Hippocampal formation (tissue), 2 donors: ENCODE measurements at places on chromosomes 13 and 19.

DNA sequence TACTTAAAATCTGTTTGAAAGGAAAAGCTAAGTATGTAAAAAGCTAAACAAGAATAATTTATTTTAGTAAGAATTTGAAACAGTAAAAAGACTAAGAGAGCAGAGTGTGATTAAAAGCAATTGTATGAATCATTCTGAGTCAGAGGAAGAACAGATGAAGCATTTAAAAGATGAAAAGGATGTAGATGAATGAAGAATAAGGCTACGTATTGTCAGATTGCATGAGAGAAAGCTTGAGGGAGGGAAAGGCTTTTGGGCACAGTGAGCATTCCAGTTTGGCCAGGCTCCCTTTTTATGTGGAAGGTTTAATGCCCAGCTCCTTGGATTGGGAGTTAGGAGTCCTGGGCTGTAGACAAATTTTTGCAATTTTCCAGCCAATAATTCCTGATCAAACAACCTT is 117.7 kb downstream of the FREM2 start:
- no peak for DNase-seq

DNA sequence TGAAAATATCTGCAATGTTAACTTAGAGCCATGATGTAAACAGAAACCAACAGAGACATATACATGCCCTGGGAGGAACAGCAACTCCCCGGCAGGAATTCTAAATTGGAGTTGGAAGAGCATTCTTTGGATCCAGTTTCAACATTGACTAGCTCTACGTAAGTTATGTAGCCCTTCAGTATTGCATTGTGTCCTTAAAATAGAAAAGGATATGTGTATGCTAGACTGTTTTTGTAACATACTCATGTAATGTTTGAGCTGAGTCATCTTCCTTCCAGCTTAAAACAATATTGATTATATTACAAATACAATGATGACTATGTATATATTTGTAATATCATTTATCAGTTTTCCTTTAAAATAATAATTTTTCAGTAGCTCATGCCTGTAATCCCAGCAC is 1422.2 kb upstream of the PCDH20 start:
- no peak for DNase-seq

DNA sequence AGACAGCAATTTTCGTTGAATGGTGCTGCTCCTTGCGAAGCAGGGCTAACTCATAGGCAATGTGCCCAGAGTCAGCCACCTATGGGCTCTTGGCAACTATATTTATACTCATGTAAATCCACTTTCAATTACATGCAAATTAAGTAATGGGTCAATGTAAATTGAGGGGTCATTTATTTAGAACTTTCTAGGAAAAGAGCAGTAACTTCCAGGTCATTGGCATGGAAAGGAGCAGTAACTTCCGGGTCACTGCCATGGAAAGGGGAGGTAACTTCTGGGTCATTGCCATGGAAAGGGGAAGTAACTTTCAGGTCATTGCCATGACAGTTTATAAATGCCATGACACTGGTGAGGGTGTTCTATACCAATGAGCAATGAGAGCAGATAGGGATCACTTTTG is 11.6 kb downstream of the KLK4 start:
- no peak for DNase-seq

GRCh38 chr19:46970815-46971214 is 48.8 kb upstream of the NPAS1 start:
- DNase-seq: no peak

DNA sequence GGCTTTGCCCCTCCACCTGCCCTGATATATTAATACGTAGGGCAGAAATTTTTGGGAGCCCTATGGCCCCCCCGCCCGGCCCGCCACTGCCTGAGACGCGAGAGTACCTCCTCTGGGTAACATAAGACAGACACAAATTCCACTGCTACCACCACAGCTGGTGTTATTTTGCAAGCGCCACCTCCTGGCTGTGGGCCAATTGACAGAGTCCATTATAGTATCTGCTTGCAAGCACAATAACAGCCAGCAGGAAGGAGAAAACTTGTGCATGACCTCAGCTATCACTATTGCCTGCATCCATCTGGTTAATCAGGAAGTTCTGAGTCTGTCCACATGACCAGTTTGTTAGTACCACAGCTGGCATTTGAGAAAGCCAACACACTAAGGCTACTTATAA is 25.3 kb upstream of the OR10H2 start:
- no peak for DNase-seq

DNA sequence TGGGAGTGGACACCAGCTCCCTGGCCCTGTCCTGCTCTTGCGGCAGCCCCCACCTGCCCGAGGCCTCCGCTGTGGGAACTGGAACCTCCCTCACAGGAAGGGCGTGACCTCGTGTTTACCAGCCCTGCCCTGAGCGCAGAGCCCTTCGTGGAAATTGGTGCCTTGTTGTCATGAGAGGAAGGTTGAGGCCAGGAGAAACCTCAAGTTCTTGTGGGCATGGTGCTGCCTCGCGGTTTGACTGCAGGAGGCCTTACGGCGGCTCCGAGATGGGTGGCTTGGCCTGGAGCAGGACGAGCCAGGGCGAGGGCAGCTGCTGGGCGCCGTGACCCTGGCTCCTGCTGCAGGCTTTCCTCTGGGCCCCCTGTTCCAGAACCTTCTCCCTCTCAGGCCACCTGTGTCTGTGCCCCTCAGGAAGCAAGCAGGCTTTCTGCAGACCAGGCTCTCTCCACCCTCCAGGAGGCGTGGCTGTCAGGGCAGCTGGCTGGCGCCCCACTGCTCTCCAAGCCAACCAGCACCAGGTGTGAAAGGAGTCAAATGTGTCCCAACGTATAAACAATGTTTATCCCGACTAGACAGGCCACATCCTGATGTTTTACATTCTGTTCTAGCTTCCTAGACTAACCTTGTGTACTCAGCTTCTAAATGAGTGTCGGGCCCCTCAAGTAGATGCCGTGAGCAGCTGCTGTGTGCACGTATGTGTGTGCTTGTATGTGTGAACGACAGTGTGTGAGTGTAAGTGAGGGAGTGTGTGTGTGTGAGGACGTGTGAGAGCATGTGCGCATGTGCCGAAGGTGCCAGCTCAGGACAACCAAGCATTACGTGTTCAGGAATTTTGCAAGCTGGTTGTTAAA is 10.4 kb upstream of the RASA3 start:
- DNase-seq: no peak

DNA sequence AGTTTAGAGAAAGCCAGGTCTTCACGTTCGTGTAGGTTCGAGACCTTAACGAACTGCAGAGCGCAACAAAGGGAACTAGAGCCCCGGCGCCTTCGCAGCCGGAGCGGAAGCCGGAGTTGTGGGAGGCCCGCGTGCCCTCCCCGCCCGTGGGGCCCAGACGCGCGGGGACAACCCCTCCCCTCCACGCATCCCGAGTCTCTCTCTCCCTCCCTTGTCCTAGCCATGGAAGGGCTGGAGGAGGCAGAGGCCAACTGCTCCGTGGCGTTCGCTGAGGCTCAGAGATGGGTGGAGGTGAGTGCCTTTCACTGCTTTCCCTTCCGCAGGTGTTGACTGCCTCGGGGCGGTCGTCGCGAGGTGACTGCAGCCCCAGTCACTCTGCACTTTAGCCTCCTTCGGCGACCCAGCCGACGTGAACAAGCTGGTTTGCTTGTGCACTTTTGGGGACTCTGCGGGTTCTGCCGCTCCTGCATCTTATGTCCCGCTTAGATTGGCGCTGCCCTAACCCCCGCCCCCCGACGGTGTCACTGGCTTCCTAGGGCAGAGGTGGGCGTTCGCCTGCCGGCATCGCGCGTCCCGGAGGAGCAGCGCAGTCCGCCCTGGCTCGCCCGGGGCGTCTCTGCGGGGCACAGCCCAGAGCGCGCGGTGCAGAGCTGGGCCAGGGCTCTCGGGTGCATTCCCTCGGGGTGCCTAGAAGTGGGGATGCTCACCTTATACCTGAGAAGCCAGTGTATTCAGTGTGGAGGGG is 478 bp downstream of the LMO7 start:
- no peak for DNase-seq

DNA sequence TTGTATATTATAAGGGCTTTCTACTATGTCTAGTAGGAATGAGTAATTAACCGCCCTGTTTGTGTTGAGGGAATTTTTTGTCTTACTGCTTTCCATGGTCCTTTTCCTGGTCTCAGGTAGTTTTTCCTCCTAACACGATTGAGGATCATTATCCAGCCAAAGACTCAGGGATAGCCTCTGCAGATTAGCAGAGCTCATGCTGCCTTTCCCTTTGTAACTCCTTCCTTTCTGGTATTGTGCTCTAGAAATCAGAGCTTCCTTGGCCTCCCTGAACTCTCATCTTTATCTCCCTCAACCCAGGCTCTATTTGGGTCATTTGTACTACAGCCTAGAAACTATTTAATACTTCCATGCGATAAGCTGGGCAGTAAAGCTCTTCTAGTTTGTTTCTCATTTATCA is 142.1 kb downstream of the PDS5B start:
- no peak for DNase-seq

DNA sequence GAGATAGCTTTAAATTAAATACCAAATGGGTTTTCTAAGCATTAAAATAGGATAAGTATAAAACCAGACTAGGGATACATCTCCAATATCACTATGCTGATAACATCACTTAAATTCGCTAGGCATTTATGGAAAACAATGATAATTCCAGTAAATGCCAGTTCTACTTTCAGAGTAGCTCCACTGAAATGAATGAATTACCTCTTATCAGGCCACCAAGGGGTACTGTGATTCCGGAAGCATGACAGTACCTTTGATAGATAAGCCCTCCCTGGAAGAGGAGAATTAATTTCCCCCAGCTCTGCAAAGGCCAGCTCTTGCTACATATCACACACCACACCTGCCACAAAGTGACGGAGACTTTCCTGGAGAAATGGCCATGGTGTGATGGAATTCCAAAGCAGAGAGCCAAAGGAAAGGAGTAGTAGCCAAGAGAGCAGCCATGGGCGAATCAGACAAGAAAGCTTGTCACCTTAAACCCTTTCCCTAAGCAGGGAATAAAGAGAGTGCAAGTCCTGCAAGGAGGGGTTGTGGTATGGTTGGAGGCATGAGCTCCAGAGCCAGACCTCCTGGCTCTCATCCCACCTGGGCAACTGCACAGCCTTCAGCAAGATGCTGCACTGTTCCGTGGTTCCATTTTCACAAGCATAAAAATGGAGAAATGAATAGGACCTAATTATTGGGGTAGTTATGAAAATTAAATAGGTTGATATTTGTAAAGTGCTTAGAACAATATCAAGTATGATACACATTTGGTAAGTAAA is 423.1 kb downstream of the FGF14 start:
- no peak for DNase-seq

DNA sequence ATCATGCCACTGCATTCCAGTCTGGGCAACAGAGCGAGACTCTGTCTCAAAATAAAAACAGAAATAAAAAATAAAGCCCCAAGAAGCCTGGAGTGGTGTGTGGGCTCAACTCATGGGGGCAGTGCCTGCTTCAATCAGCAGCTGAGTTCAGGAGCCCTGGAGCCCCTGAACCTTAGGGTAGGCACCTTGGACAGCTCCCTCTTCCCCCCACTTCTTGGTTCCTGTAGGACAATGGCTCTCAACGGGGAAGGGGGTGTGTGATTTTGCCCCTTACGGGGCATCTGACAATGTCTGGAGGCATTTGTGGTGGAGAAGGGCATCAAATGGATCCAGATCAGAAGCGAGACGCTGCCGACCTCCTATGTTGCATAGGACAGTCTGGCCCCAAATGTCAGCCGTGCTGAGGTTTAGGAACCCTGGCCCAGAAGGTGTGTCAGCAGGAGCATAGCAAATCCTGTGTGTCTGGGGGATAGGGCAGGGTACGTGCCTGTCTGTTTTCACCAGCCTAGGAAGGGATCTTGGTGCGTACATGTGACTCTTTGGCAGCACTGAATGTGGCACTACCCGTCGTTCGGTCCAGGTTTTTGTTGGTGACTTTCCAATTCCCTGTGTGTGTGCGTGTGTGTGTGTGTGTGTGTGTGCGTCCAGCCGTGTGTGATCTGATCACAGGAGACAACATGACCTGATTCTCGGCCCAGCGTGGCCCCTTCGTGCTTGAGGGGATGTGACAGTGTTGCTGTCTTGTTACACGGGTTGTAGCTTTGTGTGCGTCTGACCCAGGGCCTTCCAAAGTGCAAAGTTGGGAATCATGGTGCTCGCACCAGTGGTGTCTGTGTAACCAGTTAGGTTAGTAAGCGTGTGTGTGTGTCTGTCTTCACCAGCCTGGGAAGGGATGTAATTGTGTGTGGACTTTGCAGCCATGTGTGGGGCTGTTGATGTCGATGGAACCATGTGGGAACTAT is 7.5 kb downstream of the IGLON5 start:
- no peak for DNase-seq

DNA sequence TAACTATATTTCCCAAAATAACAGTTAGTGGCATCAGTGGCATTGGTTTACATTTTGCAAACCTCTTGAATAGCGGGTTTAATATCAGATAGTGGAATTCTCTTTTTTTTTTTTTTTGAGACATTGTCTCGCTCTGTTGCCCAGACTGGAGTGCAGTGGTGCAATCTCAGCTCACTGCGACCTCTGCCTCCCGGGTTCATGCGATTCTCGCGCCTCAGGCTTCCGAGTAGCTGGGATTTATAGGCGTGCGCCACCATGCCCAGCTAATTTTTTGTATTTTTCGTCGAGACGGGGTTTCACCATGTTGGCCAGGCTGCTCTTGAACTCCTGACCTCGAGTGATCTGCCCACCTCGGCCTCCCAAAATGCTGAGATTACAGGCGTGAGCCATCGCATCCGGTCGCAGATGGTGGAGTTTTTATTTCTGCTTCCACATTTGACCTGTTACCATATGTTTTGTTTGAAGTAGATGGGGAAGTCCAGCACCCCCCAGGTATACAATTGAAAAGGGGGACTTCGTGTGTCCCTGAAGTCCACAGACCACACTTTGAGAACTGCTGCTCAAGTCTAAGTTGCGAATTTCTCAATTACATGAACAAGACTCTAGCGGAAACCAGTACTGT is 40.5 kb upstream of the XPO4 start:
- DNase-seq: no peak

- DNase-seq: no peak
Measured at GRCh38 chr13:98089246-98089645, 53.6 kb upstream of the FARP1 start.

DNA sequence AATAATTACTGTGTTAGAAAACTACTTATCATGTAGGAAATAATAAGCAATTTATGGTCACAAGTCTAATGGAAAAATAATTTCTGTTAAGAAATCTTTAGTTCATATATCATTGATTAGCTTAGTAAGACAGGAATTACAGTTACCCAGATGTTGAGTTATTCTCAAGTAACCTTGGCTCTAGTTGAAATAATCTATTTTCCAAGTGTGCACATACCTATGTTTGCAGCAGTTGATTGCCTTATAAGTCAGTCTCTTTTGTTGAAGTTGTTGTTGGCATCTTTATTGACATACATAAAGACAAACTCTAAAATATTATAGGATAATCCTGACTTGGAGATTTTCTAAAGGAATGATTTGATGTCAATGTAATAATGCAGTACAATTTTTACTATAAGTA is 511.4 kb upstream of the KLF12 start:
- no peak for DNase-seq
